ENCODE measurements at places on chromosomes 3 and 15. TPM values are rescaled to one million over a fixed set of nuclear protein-coding genes. Genes with fewer than 3 reads are reported as not detected.

WDR49 gene
- total RNA-seq = 0.32 TPM

UNC13C gene
- total RNA-seq = 1.6 TPM

GATM gene
- 136 TPM for total RNA-seq

EIF4A2 gene
- total RNA-seq = 535 TPM

ABTB1 gene
- total RNA-seq = 57.7 TPM

CLPX gene
- total RNA-seq = 47.2 TPM

ZNF654 gene
- 21.6 TPM for total RNA-seq

DAPK2 gene
- total RNA-seq = 5.6 TPM

CADPS gene
- 37.2 TPM for total RNA-seq

NPRL2 gene
- total RNA-seq = 26.7 TPM
